ELR (cell line): ENCODE measurements at places on chromosomes 6 and 20.

DNA sequence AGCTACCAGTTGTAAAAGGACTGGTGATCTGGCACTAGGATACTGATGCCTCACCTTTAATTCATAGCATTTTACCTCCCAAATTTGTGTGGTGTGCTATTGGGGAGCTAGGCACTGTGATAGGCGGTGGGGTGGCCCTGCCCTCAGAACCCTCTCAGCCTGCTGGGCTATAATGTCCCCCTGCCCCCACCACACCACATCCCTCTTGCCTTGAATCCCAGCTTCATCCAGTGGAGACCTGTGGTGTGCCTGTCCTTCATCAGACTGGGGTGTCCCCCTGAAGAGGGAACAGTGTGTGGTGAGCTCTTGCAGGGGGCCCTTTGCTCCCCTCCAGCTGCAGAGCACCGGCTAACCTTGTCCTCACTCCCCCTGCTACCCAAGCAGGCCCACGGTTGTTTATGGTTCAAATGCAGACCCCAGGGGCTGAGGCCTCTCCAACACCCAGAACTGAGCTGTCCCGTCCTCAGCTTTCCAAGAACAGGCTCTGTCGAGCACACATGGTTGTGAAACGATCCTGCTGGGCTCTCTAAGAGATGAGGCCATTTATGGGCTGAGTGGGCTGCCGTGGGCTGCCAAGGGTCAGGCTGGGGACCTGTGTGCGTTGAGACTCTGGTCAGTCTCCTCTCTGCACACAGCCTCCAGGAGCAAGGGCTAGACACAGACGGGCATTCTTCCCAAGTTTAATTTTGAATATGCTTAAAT is 26.9 kb upstream of the VEGFA start:
- DNase-seq: no peak

DNA sequence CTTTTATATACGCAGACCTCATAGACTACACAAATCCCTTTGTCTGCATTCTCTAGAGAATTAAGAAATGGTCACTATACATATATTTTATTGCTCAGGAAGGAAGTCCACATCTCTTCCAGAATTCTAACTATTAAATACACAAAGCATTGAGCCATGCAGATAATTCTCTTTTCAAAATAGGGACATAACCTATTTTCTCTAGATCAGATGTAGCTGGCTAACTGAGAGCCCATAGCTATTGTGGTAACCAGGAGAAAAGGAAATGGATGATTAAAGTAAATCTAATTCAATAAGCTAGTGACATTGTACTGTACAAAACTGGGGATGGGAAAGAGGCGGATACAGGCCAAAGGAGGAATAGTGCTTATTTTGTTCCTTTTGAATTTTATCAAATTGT is 137.2 kb downstream of the BACH2 start:
- no peak for DNase-seq

GRCh38 chr20:2163312-2163711 is 61.7 kb downstream of the STK35 start:
- DNase-seq: no peak

DNA sequence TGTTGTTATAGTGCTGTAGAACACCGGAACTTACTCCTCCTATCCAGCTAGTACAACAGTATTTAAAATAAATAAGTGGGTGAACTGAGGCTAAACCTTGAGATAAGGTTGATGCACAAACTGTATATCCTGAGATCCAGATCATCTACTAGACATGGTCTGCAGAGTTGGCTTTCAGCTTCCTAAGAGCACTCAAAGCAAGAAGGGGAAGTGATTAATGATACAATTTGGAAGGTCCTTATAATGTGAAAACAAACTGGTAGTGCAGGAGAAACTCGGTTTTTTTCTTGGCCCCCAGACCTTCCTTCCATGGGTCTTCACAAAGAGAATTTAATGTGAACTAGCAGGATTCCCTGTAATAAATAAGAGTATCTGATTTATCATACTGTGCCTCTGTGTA is 27.4 kb upstream of the RREB1 start:
- DNase-seq: no peak

DNA sequence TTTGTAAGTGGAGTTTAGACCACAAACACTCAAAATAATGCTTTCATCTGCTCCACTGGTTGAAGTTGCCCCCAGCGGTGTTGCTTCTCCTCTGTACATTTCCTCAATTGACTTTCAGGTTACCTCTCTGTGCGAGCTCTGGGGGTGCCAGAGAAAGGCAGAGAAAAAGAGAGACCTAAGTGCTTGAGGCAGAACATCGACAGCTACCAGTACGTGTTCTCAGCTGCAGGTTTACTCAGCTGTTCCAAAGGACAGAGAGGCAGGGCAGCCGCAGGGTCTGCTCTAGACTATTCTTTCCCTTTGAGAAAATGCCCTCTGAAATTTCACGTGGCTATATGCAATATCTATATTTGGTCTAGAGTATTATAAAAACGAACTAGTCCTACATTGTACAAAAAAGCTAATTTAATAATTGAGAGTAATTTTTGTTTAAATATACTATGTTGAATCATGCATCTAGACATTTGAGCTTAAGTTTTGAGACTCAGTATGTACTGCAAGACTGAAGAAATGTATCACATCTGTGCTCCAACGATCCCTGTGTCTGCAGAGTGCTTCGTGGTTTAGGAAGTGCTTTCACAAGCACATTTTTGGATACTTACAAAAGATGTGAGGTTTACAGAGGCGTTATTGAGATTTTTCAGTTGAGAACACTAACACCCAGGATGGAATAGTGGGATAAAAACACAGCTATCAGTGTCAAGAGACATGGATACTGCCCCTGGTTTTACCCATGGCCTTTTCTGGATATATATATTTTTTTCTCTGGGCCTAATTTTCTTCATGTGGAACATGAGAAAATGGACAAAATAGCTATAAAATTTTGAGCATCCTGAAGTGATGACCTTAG is 453.6 kb upstream of the FLRT3 start:
- no peak for DNase-seq

DNA sequence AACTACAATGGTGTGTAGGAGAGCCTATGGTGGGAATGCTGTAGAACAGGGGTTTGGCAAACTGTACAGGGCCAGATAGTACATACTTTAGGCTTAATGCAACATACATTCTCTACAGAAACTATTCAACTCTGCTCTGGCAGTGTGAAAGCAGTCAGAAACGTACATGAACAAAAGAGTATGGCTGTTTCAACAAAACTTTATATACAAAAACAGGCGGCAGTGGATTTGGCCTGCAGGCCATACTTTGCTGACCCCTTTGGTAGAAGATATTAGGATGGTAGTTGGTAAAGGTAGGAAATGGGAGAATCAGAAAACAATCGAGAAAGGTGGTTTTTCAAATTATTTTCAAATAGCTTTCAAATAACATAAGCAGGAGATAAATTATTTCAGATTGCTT is 24.8 kb downstream of the FUCA2 start:
- DNase-seq: no peak

DNA sequence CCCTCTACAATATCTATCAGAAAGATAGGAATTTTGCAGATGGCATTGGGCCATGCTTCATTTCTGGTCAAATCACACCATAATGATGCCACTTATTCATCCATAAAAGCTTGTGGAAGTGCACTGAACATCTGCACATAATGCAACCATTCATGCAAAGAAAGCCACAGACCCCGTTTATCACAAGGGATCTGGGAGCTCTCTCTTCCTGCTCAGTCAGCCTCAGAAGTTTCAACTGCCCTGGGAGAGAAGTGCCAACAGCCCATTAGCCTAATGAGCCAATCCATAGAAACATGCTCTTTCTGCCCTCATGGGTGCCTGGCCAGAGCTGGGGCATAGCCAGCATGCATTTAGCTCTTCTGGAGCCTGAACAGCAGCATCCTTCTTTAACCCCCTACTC is 85.8 kb downstream of the SLC35F1 start:
- DNase-seq: no peak

GRCh38 chr6:26232940-26233648 is 131.9 kb upstream of the BTN3A2 start:
- DNase-seq: peak; percentile 77

DNA sequence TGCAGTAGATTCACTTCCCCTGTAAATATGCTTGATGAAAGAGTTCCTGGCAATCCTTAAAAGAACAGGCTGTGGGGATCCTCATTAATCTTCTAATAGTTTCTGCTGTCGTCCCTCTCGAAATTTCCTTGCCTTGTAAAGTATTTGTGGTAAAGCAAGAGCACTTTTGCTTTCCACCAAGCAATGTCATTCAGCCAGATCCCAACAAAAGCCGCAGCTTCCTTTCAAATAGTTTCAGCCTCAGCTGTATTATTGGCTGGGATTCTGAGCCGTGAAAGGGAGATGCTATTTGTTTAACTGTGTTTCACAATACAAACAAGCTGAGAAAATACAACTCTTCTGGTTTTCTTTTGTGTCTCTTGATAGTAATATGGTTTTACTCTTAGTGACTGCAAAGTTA is 48.9 kb upstream of the EPHA7 start:
- DNase-seq: no peak

DNA sequence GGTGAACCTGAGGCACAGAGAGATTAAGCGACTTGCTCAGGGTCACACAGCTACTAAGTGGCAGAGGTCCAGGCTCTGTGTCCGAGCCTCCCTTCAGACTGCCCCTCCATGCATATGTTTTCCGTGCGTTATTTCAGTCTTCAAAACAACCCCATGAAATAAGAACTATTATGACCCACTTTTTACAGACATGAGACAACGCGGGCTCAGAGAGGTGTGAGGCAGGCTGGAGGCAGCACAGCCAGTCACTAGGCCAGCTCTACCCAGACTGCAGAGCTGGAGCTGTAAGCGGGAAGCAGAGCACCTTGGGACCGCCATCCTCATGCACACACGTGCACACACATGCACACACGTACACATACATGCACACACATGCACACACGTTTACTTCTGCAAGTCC is 62.3 kb downstream of the PSMG4 start:
- no peak for DNase-seq

- no peak for DNase-seq
Observed at GRCh38 chr20:49275216-49275615, 2.6 kb downstream of the ZNFX1 start.

DNA sequence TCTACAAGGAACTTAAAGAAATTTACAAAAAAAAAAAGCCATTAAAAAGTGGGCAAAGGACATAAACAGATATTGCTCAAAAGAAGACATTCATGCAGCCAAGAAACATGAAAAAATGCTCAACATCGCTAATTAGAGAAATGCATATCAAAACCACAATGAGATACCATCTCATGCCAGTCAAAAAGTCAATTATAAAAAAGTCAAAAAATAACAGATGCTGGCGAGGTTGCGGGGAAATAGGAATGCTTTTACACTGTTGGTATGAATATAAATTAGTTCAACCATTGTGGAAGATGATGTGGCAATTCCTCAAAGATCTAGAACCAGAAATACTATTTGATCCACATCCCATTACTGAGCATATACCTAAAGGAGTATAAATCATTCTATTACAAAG is 411.9 kb upstream of the MARCKS start:
- no peak for DNase-seq

- no peak for DNase-seq
Observed at GRCh38 chr6:148479497-148479896, 136.9 kb downstream of the SASH1 start.

DNA sequence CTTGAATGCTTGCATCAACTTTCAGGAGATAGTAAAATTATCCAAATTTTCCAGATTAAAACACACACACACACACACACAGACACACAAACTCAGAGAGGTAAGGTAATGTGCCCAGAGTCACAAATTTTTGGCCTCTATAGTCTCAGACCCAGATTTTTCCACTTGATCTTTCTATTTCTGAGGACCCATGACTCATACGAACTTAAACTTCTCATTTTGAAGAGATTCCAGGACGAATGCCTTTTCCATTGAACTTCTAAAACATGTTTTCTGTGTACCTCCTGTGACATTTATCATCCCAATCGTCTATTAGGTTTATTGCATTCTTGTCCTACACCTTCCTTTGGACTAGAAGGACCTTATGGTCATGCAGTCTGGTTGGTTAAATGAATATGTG is 172.9 kb upstream of the COL21A1 start:
- DNase-seq: no peak

GRCh38 chr6:11198663-11199603 is 33.5 kb downstream of the NEDD9 start:
- no peak for DNase-seq

DNA sequence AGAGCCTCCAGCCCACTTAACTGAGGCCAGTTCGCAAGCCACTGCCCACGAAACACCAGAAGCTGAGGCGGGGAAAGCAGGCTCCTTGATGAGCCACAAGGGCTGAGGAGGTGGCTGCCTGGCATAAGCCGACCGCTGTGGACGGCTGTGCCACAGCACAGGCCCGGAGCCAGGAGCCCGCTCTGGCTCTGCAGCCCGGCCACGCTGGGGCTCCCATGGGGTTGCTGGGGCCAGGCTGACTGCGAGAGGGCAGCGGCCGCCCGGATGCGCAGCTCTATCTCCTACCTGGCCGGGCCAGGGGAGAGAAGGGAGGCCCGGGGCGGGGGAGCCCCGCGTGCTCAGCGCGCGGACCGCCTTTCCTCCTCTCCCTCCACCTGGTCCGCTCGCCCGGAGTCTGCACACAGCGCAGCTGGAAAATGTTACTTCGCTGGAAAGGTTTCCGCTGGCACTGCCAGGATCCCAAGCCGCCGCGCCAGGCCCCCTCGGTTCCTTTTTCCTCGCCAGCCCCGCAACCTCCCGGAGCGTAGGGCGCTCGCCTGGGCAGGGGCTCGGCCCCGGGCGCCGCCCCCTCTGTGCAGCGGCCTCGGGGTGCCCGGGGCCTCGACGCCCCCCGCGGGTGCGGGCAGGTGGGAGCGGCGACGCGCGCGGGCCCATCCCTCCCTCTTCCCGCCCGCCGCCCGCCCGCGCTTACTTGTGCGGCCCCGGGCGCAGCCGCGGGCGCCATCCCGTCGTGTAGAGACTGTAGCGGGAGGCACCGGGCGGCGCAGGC is 657 bp downstream of the EMILIN3 start:
- DNase-seq: no peak

DNA sequence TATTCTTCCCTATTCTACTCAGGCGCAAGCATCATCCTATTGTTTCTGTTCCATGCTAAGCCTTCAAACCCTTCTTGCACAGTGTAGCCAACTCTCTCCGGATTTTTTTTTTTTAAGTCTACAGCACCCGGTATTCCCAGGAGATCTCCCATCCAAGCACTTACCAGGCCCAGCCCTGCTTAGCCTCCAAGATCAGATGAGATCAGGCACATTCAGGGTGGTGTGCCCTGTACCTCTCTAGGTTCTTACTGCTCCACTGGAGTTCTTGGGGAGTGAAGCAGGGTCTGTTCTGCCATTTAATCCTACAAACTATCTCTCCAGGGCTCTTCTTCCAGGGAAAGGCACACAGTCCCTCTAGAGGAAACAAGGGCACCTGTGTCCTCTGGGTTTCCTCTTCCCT is 14.9 kb upstream of the NUP153 start:
- DNase-seq: no peak

DNA sequence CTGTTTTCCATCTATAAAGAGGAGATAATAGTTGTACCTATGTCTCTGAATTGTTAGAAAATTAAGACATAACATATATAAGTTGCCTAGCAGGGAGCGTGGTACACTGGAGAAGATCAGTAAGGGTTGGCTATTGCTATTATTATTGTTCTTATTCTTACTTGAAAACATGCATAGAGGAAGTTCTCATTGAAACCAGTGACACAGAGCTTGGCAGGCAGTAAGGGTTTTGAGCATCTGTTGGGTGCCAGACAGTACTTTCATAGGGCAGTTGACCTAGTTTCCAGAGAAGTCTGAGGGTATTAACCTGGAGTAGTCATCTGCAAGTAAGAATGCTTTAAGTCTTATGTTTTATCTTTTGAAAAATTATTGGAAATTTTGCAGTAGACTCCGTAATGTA is 13.3 kb upstream of the SGK1 start:
- no peak for DNase-seq

GRCh38 chr6:38638941-38639497 is 710 bp downstream of the BTBD9 start:
- DNase-seq: peak; percentile 68

- DNase-seq: peak; percentile 6
Observed at GRCh38 chr6:101011186-101011585, 130.1 kb upstream of the ASCC3 start.

- peak; percentile 83 for DNase-seq
Observed at GRCh38 chr6:163414117-163414945, at the start of gene QKI. Gene QKI, plus strand, starts transcription at chr6:163414718. Its CDS starts 476 bp downstream, at chr6:163415194.
